ENCODE measurements at places on chromosomes 7 and 10.

DNA sequence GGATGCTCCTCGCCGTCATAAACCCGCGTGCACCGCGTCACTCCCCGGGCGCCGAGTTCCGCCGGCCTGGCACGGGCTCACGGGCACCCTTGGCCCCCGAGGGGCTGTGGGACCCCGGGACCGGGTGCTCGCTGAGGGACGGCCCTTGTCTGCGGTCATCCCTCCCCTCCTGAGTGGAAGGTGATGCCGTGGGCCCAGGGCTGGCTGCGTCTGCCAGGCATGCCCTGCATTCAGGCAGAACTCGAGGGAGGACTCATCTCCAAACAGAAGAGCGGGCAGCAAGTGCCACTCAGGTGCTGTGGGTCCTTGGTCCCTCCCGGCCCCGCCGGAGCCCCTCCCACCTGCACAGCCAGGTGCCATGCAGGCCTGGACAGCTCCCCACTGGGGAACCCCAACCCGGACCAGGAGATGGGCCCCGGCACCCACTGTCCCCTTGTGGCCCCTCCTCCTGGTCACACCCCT lies 61.3 kb downstream of the UNCX start:
- no peak for DNase-seq

DNA sequence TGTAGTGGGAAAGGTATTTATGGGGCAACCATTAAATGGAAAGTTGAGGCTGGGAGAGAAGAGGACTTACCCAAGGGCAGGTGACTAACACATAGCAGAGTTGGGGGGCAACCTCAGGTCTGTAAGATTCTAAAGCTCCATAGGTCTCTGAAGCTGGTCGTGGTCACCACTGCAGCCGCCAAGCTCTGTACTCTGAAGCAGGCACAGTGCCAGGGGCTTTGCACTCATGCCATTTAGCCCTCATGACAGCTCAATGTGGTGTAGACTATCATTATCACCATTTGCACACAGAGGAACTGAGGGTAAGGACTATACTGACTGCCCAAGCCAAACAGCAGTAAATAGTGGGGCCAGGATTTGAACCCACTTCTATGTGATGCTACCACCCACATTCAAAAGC lies 32.5 kb upstream of the TMEM273 start:
- DNase-seq = no peak

GRCh38 chr10:63976538-63976937 lies 455.3 kb downstream of the REEP3 start:
- peak; percentile 75 for DNase-seq

DNA sequence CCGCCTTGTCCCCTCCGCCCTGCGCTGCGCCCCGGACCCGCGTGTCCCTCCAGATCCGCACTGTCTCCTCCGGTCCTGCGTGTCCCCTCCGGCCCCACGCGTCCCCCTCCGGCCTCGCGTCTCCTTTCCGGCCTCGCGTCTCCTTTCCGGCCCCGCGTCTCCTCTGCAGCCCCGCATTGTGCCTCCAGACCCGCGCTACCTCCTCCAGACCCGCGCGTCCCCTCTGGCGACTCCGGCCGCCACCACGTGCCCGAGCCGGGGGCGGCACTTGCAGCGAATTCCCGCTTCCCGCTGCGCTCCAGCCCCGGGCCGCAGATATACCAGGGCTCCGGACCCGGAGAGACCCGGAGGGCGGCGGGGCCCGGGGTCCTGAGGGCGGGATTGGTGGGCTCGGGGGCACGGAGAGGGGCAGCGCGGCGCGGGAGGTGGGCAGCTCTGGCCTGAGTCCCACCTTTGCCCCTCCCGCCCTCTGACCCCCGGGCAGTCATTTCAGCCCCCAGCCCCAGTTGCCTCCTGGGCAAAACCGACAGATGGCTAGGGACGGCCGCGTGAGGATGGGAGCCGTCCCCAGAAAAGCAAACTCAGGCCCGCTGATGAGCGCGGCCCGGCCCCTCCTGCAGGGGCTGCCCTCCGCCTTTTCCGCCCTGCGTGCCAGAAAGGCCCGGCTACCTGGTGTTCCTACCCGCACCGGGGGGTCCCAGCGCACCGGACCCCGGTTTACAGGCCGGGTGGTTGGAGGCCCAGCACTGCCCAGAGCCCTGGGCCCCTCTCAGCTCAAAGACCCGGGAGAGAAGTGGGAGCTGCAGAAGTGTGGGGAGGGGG lies 56.5 kb downstream of the RBM17 start:
- peak; percentile 61 for DNase-seq

DNA sequence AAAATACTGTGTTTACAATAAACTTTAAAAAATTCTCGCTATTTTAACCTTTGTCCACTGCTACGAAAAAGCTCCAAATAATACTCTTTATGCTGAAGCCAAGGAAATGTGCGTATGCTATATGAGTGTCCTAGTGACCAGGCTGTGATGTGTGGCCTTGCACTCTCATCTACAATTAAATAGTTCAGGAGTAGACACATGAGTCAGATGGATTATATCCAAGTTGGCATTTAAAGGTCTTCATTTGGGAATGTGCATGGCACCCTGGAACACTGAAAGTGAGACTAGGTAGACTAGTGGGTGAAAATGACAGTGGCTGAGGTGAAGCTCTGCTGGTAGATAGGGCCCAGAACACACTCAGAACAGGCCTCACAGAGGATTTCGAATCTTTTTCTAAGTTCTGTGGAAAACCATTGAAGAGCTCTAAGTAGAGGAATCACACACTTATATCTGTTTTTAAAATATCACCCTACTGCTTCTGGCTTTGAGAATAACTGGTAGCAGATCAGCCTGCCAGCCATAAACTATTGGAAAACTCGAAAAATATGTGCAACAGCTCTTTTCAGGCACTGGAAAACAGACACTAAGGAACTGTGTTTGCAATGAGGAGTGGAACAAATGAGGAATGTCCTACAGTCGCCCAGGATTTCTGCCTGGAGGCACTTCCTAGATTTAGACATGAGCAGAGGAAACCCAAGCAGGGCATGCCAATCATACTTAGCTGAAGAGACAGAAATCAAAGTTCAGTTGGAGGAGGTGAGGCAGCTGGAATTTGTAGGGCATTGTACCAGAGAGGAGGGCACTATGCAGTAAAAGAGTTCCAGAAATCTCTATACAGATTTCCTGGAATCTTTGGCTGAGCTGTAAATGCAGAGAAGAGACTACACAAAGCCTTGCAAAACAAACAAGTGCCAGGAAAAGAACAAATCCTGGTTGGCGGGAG lies 603.8 kb upstream of the LRRTM3 start:
- no peak for DNase-seq

GRCh38 chr7:47292832-47293309 lies 289.0 kb downstream of the TNS3 start:
- DNase-seq = no peak
